ENCODE measurements at places on chromosomes 6 and 20.

DNA sequence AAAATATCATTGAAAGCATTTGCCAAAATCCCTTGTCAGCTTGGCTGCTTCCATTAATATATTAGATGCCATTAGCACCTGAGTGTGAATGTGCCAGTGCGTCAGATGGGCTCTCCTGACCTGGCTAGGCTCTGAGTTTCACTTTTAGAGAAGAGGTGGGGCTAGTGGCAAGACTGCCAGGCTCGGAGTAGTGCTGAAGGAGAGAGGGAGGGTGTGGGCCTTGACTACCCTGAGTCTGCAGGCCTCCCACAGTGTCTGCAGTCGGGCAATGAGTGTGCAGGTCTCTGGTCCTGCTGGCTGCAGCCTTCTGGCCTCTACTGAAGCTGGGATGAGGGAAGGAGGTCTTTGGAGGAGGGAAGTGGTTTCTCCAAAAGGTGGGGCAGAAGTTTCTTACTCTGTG is 34.6 kb upstream of the PNPLA1 start:
- DNase-seq: no peak

GRCh38 chr6:34240329-34241248 is 3.9 kb downstream of the HMGA1 start:
- DNase-seq: no peak

GRCh38 chr20:59153832-59154231 is 9.8 kb upstream of the ZNF831 start:
- no peak for DNase-seq

DNA sequence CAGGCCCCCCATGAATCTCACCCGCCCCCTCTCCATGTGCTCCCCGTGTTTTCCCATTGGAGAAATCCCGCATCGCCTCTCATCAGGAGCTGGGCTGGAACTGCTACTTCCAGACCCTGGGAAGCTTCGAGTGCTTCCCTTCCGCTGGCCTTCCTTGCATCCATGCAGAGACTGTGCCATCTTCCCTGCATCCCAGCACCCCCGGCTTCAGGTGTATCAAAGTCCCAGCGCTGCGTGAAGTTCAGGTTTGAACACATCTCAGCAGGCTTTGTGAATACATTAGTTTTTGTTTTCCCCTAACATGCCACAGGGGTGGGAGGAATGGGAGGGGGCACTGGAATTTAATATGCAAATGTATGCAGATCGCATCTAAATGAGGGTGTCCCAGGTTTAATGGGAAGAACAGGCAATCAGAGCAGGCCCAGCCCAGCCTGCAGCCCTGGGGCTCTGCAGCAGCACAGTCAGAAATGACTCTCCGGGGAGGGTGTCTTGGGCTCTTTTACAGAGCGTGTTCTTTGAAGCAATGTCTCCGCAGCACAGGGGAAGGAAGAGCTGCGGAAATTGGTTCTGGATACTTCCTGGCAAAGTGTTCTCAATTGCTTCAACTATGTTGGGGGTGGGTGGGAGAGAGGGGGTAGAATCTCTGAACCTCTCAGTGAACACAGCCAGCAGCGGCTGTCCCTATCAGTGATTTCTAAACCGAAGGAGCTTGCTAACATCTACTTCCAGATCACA is 8.3 kb upstream of the MMP9 start:
- DNase-seq: no peak

DNA sequence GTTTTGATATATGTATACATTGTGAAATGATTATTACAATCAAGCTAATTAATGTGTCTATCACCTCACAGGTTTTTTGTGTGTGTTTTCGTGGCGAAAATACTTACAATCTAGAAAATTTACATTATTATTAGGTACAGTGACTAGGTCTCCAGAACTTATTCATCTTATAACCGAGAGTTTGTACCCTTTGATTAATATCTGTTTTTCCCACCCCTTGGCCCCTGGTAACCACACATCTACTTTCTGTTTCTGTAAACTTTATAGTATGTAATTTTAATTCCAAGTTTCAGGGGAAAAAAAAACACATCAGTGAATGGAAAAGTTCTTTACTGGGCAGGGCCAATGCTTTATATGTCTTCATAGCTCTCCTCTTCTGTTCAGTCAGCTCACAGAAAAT is 131.4 kb downstream of the LMBRD1 start:
- DNase-seq: no peak

- DNase-seq: no peak
These were observed 69.3 kb downstream of the IBTK start for GRCh38 chr6:82178077-82178758.

- DNase-seq: no peak
These were observed 49.2 kb upstream of the HDAC2 start for GRCh38 chr6:114020196-114020595.

DNA sequence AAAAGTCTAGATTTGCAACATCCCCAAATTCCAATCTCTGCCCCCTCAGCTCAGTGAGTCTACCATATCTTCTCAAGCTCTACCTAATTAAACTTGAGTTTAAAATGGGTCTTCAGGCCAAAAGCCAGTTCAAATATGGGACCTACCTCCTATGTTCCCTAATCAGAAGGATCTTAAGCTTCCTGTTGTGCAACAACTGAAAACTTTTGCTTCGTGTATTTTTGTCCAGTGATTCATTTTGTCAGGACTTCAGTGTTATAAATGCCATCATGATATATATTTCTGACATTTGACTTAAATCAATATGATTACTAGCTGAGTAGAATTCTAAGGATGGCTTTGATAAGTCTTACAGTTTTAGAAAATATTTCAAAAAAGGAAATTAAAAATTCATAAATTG is 622.6 kb upstream of the PTCHD4 start:
- no peak for DNase-seq

- peak; percentile 19 for DNase-seq
These were observed 326.5 kb upstream of the RUNX2 start for GRCh38 chr6:45001663-45002062.

GRCh38 chr20:44549123-44549522 is 27.3 kb upstream of the SERINC3 start:
- no peak for DNase-seq

GRCh38 chr6:134410541-134410940 is 92.6 kb upstream of the SGK1 start:
- no peak for DNase-seq

- DNase-seq: no peak
These were observed 13.9 kb downstream of the CRISP3 start for GRCh38 chr6:49730251-49730650.

GRCh38 chr6:70142034-70142433 is 160.8 kb downstream of the COL9A1 start:
- DNase-seq: no peak

DNA sequence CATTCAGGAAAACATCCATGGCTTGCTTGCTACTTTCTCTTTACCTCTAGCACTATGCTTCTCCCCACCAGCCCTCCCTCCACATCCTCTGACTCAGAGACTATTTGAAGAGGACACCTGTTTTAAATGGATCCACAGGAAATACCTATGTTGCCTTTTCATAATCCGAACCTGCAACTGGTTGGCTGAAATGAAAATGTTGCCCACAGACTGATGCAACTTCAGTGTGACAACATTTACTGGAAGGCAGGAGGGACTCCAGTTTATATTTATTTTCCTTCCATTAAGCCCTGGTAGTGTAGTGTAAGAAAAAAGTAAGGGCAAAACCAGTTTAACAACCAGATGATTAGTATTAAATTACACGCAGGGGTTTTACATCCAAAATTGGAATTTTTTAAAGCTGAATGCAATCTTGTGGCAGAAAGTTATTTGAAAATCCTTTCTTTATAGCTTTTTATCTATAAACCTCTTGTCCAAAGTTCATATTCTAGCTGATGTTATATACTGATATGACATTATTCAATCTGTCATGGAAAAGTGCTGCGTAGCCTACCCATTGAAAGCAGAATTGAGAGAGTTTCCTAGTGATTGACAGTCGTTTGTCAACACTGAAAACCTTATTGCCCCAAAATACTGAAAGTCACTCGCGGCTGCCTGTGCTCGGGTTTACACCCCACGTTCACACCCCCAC is 881 bp upstream of the AIG1 start:
- no peak for DNase-seq

- no peak for DNase-seq
These were observed 27.6 kb upstream of the IFNGR1 start for GRCh38 chr6:137246791-137247202.

GRCh38 chr6:140002396-140003022 is 628.1 kb upstream of the CITED2 start:
- no peak for DNase-seq

DNA sequence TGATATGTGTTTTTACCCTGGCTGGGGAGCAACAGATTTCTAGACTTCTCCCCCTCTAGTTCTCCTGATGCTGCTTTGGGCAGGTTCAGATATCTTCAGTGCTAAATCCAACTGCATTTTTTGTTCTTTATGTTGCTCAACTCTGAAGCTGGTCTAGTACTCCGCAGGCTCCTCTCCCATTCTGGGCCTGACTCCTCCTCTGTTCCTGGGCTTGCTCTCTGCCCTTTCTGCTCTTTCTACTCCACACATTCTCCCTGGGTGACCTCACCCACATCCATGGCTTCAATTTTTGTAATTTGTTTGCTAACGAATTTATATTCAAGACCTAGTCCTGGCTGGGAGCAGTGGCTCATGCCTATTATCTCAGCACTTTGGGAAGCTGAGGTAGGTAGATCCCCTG is 6.4 kb downstream of the FYN start:
- no peak for DNase-seq

GRCh38 chr6:23601811-23602345 is 524.1 kb upstream of the NRSN1 start:
- DNase-seq: no peak

DNA sequence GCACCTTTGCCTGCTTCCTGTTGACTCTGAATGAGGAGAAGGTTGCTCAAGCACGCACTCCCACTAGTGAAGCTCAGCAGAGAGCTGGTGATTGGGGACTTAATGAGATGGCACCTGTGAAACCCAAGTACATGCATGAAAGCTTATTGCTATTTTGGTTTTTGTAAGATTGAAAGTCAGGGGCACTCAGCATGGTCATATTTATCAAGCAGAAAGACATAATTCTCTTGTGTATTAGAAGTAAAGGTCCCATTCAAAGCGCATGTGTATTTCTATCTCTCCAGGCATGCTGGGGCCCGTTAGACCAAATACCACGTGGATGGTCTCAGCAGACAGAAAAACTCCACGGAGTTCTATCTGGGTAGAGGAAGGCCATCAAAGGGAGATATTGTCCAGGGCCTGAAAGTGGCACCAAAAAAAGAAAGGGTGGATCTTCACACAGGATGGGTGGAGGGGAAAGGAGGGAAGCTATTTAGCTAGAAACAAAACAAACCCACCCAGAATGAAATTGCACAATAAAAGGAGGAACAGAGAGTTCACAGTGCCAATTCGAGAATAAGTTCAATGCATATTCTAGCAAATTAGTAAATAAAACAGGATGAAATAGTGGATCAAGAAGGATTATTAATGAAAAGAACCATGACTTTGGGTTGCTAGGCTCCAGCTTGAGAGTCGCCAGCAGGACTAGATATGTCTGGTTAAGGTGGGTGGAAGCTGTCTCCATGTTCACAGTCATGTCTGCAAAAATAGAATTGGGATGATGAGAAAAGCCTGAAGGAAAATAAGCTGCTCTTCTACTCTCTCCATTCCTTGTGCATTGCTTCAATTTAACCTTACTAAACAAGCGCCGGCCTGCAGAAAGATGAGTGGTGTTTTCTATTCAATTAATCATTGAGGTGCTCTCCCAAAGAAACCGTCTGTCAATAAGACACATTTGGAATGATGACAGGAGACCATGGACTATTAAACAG is 224.9 kb upstream of the DTNBP1 start:
- DNase-seq: no peak

- no peak for DNase-seq
These were observed 405.7 kb downstream of the RFPL4B start for GRCh38 chr6:112752791-112753190.

DNA sequence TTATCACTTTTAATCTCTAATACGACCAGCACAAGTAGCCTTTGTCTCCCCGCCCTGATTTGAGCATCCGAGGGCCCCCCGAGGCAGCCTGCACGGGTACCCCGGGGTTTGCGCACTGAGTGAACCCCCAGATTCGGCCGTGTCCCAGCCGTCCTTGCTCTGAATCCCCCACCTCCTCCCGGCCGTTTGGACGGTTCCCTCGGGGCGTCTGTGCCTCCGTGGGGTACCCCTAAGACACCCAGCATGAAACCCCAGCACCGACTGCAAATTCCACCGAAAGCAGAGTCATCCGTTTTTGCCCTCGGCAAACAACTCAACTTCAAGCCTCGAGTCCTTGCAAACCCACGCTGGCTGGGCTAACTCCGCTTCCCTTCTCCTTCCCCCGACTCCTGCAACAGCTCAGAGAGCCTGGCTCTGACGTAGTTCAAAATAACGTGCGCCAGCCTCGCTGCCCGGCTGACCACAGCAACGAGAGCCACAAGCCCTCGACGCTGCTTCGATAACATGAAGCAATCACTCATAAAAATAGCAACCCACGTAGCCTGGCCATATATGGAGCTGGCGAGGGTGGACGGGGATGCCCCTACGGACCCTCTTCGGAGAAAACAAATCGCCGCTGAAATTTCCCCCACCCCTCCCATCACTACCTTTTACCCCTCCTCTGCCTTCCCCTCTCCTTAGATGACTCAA is 764 bp upstream of the SNAP25 start:
- DNase-seq: no peak

DNA sequence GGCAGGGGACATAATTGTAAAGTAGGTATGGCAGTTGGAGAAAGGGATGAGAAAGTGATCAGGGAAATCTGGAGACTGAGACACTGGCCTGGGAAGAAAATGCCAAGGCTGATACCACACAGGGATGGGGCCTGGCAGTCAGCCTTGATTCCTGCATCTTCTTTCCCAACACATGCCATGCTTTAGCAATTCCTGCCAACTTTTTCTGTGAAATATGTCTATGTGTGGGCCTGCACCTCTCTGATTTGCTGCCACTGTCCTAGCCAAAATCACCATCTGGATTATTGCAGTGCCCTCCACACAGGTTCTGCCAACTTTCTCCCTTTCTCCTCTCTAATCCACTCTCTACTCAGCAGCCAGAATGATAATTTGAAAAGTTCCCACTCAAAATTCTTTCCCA is 759.8 kb upstream of the CITED2 start:
- DNase-seq: no peak

GRCh38 chr6:133730881-133731280 is 158.0 kb upstream of the TCF21 start:
- no peak for DNase-seq

DNA sequence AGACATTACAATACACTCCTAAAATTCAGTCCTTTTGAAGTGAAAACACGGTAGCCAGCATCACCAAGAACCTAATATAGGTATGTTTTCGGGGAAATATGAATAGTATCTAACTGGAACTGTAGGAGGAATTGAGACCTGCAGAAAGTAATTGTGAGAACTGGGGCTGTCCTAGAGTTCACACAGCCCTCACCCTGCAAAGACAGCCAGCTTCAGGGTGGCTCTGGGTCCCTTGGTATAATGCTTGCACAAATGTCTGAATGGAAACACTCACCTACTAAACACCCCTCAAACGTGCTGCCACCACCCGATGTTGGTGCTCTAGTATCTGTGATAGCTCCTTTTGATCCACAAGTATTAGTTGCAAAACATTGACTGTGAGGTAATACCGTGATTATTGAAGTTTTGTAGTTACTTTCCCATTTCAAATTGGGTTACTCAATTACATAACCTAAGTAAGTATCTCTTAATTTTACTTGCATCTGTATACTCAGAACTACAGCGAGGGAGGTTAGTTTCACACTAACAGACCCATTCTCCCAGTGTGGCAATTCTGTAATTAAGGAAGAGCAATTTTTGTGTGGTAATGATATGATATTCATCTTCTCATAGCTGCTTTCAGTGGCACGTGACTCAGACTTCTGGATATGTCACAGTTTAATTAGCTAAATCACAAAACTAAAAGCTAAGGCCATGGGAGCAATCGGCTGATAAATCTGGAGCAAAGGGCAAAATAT is 129.5 kb downstream of the INSM1 start:
- no peak for DNase-seq

- DNase-seq: no peak
These were observed 113.9 kb downstream of the FYN start for GRCh38 chr6:111759331-111759835.

All from GM12864 (cell line).